ENCODE measurements at places on chromosomes 7 and 10.

GRCh38 chr7:64581926-64582894 is 19.3 kb upstream of the ZNF680 start:
- no peak for DNase-seq

- peak; percentile 28 for DNase-seq
These were observed 44.8 kb downstream of the KBTBD2 start for GRCh38 chr7:32846630-32847225.

GRCh38 chr7:2211259-2211880 is 21.4 kb downstream of the MAD1L1 start:
- DNase-seq: no peak

GRCh38 chr7:466465-467191 is 53.0 kb downstream of the PDGFA start:
- no peak for DNase-seq

- no peak for DNase-seq
These were observed 40.2 kb downstream of the FAS start for GRCh38 chr10:89030791-89031190.

GRCh38 chr10:58653139-58653538 is 140.5 kb downstream of the BICC1 start:
- DNase-seq: no peak

- DNase-seq: no peak
These were observed 86.1 kb upstream of the NPY start for GRCh38 chr7:24197852-24198251.

GRCh38 chr7:157003445-157003755 is 7.1 kb downstream of the MNX1 start:
- no peak for DNase-seq

GRCh38 chr10:93346694-93347093 is 135.4 kb downstream of the MYOF start:
- no peak for DNase-seq

DNA sequence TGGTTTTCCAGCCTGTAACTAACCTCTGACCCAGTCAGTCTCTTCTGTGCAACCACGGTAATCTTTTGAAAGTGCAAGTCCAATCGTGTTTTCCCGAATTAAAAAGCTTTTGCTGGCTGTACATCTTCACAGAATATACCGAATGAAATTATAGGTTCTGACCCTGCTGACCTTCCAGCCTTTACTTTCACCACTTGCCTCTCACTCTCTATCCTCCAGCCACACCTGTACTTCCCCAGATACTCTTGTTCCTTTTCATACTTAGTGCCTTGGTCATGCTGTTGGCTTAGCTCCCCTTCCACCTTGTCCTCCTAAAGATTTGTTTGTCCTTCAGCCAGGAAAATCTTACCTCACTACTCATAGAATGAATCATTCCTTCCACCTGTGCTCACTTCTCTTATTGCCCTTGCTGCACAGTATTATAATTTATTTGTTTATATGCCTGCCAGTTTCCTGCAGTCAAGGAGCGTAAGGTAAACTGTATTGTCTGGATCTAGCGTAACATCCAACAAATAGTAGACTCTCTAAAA is 2.3 kb upstream of the PNPLA8 start:
- DNase-seq: no peak

DNA sequence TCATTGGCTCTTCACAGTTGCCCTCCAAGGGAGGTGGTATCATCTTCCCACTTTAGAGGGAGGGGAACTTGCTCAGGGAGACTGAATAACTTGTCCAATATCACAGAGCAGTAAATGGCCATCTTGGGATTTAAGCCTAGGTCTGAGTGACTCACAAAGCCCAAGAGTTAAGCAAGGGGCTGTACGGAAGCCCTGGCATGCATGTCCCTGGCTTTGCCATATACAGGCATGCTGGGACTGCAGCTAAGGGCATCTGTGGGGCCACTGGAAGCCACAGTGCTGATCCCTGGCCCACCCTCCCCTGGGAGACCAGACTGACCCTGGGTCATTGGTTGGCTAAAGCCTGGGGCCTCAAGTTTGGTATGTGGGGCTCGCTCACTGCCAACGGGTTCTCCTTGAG is 3.1 kb downstream of the VSIR start:
- DNase-seq: no peak

GRCh38 chr7:116436305-116436826 is 63.2 kb upstream of the CAV2 start:
- no peak for DNase-seq

DNA sequence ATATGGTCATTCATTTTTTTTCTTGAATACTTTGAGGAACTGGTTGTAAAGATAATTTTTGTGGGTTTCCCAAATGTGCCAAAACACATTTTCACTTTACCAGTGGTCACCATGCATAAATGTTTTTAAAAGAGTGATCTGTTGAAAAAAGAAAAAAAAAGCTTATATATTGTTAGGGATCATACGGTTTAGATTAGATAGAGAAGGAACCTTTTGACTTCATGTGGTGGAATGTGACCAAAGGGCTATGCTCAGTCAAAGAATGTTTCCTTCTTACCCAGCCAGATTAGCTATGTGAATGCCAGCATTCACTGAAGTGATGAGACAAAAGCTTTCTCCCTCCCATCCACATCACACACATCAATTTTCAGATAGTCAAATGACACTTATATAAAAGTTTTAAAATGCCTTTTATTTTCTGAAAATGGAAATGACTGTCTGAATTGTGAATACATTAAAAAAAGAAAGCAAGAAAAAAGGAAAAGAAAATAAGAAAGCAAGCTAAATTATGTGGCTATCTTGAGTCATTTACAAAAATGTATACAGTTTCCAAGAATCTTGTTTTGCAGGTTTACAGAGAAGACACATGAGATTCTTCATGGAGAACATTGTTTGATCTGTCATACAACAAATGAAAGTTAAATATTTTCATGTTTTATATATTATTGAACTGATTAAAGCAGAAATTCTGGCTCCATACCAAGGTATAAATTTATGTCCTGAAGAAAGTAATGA is 8.6 kb upstream of the CPED1 start:
- no peak for DNase-seq

DNA sequence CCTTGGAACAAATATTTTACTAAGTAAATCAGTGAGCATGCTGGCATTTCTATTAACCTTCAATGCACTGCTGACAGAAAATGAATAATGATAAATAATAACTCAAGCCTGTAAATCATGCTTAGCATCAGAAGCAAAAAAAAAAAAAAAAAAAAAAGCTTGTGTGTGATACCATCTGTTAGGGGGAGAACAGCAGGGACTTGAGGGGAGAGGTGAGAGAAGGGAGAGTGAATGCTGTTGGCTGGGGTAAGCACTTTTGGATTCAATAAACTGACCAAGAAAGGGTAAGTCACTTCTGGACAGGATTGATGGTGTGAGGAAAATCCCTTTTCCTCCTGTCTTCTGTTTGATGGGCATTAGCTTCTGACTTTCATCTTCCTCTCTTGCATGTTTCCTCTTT is 996.4 kb downstream of the KCNMA1 start:
- DNase-seq: no peak

DNA sequence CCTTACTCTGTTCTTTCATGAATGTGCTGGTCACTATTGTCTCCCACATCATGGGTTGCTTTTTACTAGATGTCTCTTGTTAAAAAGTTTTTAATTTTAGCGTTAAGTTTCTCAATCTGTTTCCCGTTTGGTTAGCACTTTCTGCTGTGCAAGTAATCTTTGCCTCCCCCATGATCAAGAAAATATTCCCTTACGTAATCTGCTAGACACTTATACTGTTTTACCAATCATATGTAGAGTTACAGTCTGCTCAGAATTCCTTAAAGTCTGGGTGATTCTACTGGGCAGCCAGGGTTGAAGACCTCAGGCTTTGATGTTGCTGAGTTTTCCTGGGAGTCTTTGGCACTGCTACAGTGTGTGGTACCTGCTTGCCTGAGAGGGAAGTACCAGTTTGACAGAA is 38.2 kb upstream of the RPA3 start:
- DNase-seq: no peak

DNA sequence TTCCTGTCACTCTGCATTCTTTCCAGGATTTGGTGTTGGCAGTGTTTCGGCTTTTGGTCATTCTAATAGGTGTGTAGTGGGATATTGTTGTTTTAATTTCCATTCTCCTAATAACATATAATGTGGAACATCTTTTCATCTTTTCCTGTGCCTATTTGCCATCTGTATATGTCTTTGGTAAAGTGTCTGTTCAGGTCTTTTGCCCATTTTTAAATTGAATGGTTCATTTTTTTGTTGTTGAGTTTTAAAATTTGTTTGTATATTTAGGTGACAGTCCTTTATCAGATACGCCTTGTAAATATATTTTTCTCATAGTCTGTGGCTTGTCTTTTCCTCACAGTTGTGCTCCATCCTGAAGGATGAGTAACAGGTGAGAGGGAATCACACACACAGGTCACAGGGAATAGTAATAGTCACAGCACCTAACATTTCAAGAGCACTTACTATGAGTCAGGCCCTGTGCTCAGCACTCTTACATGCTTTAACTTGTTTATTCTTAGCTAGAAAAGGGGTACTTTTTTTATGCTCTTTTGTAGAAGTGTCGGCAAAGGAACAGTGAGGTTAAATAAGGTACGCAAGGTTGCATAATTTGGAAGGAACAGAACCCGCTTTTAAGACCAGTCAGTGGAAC is 117.1 kb upstream of the GATA3 start:
- DNase-seq: no peak

GRCh38 chr10:88228130-88228529 is 355.0 kb downstream of the RNLS start:
- no peak for DNase-seq

DNA sequence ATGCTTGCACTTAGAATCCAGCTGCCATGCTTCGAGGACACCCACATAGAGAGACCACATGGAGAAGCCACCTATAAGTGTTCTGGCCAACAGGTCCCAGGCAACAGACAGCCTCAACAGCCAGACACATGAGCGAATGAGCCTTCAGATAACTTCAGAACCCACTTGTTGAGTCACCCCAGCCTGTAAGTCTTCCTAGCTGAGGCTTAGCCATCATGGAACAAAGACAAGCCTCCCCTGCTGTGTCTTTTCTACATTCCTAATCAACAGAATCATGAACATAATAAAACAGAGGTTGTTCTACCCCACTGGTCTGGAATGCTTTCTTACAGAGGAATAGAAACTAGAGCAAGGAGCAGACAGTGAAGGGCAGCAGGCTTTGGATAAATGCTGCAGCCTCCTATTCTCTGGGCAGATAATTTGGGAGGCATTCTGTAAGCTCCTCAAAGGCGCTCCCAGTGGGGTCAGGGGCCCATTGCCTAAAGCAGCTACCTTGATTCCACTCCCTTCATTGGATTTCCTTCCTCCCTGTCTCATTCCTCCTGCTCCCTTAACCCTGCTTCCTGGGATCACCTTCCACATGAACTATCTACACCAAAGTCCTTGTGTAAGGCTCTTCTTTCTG is 4.6 kb downstream of the TLL2 start:
- DNase-seq: no peak

DNA sequence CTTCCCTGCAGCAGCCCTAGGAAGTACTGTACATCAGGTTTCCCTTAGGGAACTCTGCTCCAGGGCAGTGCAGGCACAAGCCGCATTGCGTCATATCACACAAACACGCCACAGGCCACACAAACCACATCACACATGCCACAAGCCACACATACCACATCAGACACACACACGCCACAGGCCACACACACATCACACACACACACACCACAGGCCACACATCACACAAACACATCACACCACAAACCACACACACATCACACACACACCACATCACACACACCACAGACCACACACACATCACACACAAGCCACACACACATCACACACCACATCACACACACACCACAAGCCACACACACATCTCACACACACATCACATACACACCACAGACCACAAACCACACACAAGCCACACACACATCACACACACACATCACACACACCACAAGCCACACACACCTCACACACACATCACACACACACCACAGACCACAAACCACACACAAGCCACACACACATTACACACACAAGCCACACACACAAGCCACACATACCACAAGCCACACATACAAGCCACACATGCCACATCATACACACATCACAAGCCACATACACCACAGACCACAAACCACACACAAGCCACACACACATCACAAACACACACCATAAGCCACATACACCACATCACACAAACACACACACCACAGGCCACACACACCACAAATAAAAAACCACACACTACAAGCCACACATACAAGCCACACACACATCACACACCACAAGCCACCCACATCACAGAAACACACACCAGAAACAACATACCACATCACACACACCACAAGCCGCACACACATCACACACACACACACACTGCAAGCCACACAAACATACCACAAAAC is 53.4 kb downstream of the TMEM209 start:
- DNase-seq: no peak

DNA sequence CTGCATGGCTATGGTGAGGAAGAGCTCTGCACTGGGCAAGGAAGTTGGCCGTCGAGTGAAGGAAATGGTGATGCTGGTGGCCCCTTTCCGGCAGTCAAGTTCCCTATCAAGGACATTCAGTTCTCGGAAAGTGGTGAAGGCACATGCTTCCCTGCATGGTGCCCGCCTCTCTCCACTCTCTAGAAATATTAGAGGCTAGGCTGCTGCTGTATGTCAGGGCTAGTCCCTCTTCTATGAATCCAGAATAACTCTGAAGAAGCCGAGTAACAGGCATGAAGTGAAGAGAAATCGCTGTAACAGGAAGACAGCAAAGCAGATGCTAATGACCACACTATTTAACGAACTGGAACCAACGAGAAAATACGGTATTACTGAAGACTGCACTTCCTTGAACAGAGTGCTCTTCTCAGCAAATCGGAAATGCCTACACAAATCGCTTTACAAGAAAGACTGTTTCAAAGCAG is 5.4 kb downstream of the IDI1 start:
- no peak for DNase-seq

- DNase-seq: no peak
These were observed 1.2 kb downstream of the THNSL1 start for GRCh38 chr10:25017661-25018060.

GRCh38 chr10:59505926-59506325 is 143.6 kb upstream of the FAM13C start:
- no peak for DNase-seq

DNA sequence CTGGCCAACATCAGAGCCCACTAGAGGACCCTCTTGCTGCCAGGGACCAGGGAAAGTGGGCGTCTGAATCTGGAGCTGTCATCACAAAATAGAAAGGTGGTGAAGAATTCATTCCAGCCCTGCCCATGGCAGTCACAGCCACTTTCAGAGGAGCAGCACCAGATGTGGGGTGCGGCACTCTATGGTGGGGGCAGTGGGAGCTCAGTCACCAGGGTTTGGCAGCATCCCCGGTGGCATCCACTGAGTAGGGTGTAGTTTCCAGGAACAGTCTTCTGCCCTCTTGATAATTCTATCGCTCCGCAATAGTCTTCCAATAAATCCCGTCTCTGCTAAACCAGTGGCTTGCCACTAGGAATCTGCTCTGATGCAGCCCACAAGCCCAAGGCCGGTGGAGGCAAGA is 108.5 kb upstream of the TCF7L2 start:
- DNase-seq: no peak

GRCh38 chr10:46217752-46218453 is 68.9 kb upstream of the ANTXRL start:
- no peak for DNase-seq

GRCh38 chr7:34406848-34407530 is 251.0 kb upstream of the NPSR1 start:
- no peak for DNase-seq

- no peak for DNase-seq
These were observed 38.9 kb upstream of the CDK13 start for GRCh38 chr7:39911167-39911566.

Measured in GM18507 (cell line).